ENCODE measurements at places on chromosomes 4 and X.

GRCh38 chr4:16739997-16740624 lies 158.3 kb downstream of the LDB2 start:
- DNase-seq, result no peak

DNA sequence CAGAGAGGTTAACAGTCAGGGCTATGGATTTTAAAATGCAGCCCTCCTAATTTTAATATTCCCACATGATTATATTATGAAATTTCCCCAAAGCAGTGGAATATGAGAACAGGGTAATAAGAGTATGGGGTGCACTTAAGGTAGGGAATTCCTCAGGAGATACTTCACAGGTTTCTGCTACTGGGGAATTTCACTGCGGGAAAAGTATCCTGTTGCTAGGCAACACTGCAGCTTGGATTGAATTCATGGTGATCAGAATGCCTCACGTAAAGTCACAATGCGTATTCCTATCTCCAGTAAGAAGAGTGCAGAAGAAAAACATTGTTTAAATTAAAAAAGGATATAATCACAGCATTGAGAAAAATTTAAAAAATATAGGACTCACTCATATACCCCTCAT lies 398.1 kb upstream of the RPS6KA3 start:
- DNase-seq, result no peak

- no peak for DNase-seq
These were observed 208.1 kb upstream of the EOLA2 start for GRCh38 chrX:150146271-150146896.

GRCh38 chrX:1835056-1835455 lies 220.2 kb downstream of the ASMT start:
- DNase-seq, result no peak

DNA sequence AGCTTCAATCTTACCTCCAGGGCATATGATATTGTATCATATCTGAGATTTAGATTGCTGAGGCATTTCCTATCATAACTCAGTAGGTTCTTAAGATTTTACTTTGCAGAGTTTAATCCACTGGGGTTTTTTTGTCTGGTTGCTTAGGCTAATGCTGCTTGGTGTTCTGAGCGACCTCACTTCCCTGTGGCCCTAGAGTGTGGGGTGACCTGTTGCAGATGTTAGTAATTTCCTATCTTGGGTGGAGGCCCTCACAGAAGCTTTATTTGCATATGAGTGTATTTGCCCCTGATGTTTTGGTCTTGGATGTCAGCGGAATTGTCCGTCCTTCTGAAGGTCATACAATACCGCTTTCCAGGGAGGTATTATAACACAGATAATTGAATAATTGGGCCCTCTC lies 137.1 kb downstream of the NDST3 start:
- no peak for DNase-seq

- DNase-seq, result no peak
These were observed 36.4 kb upstream of the FREM3 start for GRCh38 chr4:143736861-143737260.
